ENCODE measurements at places on chromosomes 1 and 21.
A peak's percentile ranks its signal among the peaks of the same experiment; 100 is the strongest.

GRCh38 chr1:86429835-86430234, 5.9 kb downstream of the CLCA2 start:
- peak; percentile 47 for DNase-seq

DNA sequence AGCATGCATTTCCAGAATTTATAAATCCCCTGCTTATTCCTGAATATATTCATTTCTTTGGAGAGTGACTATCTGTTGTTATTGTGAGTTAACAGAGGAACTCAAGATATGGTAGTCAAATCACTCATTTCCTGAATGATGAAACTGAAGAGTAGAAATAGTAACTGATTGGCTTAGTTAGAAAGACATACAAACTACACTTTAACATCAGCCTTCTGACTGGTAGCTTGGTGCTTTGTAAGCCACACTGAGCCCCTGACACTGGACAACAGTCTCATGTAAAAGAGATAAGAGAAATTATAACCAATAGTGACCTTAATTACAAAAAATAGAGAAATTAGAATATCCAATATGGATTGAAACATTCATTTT, 4.8 kb downstream of the GBP7 start:
- no peak for DNase-seq

GRCh38 chr1:246856371-246856770, 75.4 kb downstream of the AHCTF1 start:
- DNase-seq = no peak

GRCh38 chr1:12177999-12178441, 11.2 kb downstream of the TNFRSF1B start:
- DNase-seq = no peak

DNA sequence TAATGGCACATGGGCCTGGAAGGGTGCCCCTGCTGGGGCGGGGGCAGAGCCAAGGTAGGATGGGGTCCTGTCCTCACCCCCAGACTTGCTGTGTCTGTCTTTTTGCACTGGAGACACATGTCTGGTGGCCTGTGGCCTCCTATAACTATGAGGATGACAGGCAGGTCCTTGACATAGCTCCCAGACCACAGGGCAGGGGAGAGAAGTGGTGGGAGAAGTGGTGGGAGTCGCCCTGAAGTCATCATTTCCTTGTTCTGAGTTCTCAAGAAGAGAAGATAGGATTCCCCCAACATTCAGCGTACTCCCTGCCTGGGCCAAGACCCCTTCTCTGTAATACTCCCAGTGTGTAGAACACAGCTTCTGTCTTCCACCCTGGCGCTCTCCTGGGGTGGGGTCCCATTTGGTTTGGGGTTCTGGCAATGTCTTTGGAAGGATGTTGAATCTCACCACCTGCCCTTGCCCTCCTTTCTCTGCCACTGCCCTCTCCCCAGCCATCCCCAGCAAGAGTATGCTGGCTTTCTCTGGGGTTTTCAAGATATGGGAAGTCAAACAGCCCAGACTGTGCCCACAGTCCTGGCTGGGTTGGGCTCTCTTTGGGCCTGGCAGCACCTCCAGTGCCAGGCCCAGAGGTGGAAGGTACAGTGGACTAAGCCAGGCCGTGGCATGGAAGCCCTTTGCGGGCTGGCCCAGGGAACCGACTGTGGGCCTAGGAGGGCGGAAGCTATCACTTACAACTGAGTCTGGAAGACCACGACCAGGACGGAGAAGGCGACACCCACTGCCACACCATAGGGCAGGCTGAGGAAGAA, 19.4 kb downstream of the SLC26A9 start:
- no peak for DNase-seq

GRCh38 chr1:180175291-180175690, 20.6 kb downstream of the QSOX1 start:
- no peak for DNase-seq
